ENCODE measurements at places on chromosomes 12 and 14.

DNA sequence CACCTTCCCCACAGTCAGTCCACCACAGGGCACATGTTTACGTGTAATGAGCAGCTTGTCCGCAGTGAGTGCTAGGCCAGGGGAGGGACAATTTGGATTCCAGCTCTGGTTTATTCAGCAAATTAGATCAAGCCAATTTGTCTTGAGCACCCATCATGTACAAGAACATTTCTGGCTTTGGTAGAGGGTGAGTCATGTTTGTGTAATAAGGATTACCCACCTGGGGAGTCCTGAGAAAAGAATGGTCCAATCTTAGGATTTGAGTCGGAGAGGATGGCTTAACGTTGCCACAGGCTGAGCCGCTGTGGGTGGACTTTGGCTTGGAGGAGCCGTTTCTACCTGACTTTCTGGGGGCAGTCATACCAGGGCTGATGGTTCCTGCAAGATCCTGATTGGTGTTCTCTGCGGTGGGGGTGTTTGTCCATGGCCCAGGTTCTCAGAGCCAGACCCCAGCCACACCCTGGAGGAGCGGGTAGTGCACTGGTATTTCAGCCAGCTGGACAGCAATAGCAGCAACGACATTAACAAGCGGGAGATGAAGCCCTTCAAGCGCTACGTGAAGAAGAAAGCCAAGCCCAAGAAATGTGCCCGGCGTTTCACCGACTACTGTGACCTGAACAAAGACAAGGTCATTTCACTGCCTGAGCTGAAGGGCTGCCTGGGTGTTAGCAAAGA, 143.7 kb downstream of the SMOC1 start:
- DNase-seq = no peak

- no peak for DNase-seq
These were observed 117.7 kb upstream of the C14orf180 start for GRCh38 chr14:104461676-104462449.

GRCh38 chr14:61940666-61941420, 178.6 kb downstream of the SNAPC1 start:
- no peak for DNase-seq

GRCh38 chr12:115867854-115868253, 409.6 kb downstream of the MED13L start:
- DNase-seq = no peak

GRCh38 chr12:42468921-42469320, 120.6 kb downstream of the PRICKLE1 start:
- no peak for DNase-seq

DNA sequence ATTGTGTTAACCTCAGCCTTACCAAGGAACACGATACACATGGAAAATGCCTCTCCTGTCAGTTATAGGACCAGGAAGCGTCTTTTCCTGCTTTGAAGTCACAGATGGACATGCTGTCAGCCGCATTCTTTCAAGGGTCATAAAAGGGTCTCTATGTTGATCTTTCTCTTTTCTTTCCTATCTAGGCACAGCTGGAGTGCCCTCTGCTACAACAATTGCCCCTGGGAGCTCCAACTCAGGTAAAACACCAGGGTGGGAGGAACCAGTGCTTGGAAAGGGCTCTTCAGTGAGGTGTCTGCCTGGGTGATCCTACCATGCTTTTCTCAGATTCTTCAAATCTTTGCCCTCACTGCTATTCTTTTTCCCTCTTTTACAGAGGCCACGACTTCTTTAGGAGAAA, 157.4 kb upstream of the CNTN1 start:
- no peak for DNase-seq

- no peak for DNase-seq
These were observed 49.7 kb downstream of the TRMT5 start for GRCh38 chr14:60931218-60931617.

GRCh38 chr14:29847056-29847380, 80.6 kb downstream of the PRKD1 start:
- DNase-seq = no peak

DNA sequence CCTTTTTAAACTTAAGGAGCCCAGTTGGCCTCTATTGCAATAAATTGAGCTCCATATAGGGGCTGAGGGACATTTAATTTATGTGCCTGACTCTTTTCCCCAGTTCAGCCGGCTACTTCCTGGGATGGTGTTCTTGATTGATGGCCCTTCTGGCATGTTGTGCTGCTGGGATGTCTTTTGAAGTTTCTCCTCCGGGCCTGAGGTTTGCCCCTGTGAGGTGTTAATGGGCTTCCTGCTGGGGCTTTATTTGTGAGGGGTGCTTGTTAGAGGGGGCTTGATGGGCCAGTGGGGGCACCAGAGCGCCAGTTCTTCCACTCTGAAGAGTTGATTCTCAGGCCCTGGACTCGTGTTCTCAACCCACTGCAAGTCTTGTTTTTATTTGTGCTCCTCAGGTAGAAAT, 69.6 kb downstream of the CHST11 start:
- no peak for DNase-seq

DNA sequence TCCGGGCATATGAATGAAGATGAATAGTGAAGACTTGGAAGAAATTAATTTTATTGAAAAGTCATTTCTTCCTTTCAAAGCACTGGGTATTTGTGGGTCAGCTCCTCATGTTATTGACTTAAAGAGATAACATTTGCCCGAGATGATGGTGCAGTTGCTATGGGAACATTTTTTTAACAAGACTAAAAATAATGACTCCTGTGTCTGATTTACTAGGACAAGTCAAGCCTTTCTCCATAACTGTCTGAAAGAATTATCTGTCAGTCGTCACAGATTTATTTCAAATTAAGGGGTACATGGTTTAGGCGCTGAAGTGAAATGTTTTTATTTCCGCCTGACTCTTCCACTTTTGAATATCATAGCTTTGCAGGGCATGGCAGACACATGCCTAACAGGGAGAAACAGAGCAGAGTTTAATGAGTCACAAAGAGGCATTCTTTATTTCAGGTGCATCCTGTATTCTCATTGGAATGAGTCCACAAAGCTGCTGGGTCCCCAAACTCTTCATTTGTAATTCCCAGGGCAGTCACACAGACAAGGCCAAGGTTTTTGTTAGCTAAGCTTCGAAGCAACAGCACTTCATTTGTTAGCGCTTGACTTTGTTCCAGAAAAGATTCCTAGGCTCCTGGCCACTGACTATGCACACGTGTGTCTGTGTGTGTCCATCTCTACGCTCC, 4.3 kb upstream of the GPHB5 start:
- DNase-seq = no peak

DNA sequence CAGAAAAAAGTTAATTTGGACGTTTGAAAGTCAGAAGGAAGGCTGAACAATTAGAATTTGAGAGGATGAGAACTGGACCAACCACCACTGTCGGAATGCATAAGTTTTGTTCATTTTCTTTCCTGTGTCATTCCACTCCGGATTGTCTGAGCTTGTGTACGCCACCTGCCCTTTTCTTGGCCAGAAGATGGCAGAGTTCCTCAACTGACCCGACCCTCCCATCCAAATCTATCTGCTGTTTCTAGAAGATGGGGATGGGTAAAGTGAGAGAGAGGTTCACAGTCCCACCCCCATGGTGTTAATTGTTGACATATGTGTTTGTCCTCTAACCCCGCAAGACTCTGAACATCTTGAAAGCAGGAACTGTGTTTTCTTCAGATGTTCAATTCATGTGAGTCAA, 388.0 kb downstream of the VRK1 start:
- DNase-seq = no peak

GRCh38 chr14:32494609-32495434, 165.7 kb downstream of the AKAP6 start:
- no peak for DNase-seq

DNA sequence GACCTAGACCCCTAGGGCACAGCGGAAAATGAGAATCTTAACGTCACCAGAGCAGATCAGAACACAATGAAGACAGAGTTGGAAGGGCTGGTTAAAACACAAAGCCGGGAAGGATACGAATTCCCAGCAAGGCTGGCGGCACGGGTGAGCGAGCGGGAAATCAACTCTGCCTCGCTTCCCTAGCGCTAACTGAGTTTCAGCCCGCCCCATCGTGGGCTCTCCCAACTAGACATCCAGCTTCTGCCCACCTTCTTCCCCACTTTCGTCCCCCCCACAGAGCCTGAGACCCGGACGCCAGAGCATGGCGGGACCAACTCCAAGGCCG, 377 bp downstream of the CCNT1 start:
- DNase-seq = no peak

- DNase-seq = no peak
These were observed 293.3 kb downstream of the PPFIA2 start for GRCh38 chr12:81465876-81466275.

All from stimulated activated CD8-positive, alpha-beta memory T cell treated with anti-CD3 and anti-CD28 coated beads, Interleukin-7, amount 100 ng/mL, for 4 hours (primary cell).